Astrocyte (in vitro differentiated cells and primary cell): ENCODE measurements at places on chromosomes 7 and 10. TPM values are rescaled to one million over a fixed set of nuclear protein-coding genes. Genes with fewer than 3 reads are reported as not detected.

Gene RNF133
- 0.30 and 0.41 TPM in 2 replicates for total RNA-seq

DNA sequence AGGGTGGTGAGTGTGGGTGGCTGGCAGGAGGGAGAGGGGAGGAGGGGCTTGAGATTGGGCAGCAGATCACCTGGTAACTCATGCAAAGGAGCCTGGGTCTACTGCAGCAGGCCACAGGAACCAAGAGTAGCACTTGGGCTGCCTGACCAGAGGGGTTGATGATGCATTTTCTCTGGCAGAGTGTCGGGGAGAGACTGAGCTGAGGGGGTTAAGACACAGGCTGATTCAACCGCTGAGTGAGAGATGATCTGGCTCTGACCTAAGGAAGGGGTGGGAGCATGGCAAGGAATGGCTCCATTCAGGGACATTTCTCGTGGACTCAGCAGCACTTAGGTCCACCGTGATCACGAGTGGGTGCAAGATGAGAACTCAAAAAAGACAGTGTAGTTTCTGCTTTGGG lies 115.5 kb upstream of the STK17A start:
- peak; percentile 64 for DNase-seq

DNA sequence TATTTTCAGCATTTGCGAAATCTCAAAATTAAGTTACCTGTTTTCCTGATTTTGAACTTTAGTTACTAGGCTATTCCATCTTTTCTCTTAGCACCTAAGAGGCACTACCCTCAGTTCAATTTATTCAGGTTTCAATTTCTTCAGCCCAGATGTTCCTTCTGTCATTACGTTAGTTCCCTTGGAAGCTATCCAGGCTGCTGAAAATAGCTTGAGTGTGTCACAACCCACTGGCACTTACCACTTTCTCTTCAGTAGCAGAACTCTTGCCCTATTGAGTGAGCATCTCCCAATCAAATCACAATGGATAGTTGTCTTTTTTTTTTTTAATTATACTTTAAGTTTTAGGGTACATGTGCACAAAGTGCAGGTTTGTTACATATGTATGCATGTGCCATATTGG lies 332.7 kb upstream of the LRGUK start:
- DNase-seq: no peak

Gene HTR5A
- not detected in 2 replicates for total RNA-seq

- DNase-seq: no peak
Observed at GRCh38 chr7:74412603-74413002, 41.1 kb upstream of the GTF2IRD1 start.

DNA sequence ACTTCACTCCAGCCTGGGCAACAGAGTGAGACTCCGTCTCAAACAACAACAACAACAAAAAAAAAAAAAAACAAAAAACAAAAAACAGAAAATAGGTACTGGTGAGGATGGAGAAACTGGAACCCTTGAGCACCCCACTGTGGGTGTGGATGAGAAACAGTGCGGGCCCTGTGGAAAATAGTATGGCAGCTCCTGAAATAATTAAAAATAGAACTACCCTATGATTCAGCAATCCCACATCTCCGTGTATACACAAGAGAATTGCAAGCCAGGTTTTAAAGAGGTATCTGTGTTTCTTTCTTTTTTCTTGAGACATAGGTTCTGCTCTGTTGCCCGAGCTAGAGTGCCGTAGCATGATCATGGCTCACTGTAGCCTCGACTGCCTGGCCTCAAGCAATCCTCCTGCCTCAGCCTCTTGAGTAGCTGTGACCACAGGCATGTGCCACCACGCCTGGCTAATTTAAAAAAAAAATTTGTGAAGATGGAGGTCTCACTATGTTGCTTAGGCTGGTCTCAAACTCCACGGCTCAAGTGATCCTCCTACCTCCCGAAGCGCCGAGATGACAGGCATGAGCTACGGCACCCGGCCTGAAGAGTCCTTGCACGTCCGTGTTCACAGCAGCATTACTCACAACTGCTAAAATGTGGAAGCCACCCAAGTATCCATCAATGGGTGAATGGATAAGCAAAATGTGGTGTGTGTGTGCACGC lies 39.5 kb downstream of the EBF3 start:
- DNase-seq: no peak

DNA sequence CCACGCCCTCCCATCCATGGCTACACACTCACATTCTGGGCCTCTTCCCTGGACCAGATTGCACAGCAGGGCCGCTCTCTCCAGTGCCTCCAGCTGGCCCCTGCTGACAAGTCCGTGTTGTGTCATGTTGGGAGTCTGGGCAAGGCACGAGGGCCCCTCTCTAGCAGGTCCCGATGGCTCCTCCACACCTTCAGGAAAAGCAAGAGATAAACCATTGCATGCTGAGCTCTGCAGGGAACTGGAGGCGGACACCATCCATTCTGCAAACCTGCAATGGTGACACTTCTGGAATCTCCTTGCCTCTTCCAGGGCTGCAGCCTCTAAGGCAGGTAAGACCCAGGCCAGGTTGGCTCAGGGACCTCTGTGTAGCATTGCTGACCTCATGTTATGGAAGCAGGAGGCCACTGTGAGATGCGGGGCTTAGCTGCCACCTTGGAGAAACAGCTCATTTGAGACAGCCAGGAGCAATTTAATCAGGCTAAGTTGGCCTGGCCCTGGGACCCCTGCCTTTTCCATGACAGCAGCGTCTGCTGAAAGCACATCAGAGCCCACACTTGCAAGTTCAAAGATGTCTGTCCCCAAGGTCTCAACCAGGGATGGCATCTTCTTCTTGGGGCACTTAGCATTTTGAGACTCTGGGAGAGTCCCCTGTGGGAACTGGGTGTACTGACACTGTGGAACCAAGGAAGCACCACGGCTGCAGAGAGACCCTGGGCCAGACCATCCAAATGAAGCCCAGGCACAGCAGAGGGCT lies 34.2 kb upstream of the LEP start:
- DNase-seq: no peak

- no peak for DNase-seq
Observed at GRCh38 chr10:91238191-91238590, 17.7 kb downstream of the PCGF5 start.

- no peak for DNase-seq
Observed at GRCh38 chr7:52911326-52911725, 124.1 kb upstream of the POM121L12 start.

Gene AGAP3
- total RNA-seq: 123 and 156 TPM in 2 replicates

DNA sequence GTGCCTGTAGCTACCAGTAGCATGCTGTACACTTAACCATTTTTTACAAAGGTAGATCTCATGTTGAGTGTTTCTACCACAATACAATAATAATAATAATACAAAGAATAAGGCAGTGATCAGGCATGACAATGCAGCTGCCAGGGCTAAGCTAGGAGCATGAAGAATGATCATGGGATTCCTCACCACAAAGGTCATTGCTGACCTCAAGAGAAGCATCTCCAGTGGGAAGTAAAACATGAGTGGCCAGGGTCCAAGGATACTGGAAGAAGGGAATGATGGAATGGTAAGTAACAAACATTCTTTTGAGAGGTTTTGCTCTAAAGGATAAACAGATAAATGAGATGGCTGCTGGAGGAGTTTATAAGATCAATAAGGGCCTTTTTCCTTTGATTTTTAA lies 591.1 kb downstream of the TNS3 start:
- DNase-seq: peak; percentile 59

DNA sequence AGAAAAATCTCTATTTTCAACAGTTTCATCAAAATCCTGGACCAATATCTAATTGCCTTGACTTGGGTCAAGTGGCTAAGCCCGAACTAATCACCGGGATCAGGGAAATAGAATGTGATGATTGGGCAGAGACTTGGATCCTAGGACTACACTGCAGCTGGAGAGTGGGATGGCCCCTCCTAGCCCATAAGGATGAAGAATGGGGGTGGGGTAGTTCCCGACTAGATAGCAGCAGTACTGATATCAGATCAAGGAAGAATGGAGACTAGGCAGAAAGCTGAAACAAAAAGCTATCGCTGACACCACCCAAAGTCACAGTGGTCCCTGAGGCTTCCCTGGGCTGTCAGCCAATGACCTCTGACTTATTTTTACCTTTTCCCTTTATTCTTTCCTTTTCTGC lies 160.4 kb upstream of the PHYHIPL start:
- DNase-seq: no peak

Gene SPDYE11
- total RNA-seq: not detected in 2 replicates

Gene FAM241B
- total RNA-seq: 3.1 and 4.4 TPM in 2 replicates

Gene OR2A14
- not detected in 2 replicates for total RNA-seq

DNA sequence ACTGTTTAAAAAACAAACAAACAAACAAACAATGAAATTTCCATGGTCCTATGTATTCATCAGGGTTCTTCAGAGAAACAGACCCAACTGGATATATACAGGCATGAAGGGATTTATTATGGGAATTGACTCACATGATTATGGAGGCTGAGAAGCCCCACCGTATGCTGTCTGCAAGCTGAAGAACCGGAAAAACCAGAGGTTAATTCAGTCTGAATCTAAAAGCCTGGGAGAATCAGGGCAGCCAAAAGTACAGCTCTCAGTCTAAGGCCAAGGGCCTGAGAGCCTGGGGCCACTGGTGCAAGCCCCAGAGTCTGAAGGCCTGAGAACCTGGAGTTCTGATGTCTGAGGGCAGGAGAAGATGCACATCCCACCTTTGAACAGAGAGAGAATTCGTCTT lies 163.5 kb downstream of the MDFIC start:
- DNase-seq: no peak

Gene MACC1
- 0.19 and 2.0 TPM in 2 replicates for total RNA-seq

GRCh38 chr7:150863946-150864345 lies 11.6 kb downstream of the AOC1 start:
- DNase-seq: no peak

DNA sequence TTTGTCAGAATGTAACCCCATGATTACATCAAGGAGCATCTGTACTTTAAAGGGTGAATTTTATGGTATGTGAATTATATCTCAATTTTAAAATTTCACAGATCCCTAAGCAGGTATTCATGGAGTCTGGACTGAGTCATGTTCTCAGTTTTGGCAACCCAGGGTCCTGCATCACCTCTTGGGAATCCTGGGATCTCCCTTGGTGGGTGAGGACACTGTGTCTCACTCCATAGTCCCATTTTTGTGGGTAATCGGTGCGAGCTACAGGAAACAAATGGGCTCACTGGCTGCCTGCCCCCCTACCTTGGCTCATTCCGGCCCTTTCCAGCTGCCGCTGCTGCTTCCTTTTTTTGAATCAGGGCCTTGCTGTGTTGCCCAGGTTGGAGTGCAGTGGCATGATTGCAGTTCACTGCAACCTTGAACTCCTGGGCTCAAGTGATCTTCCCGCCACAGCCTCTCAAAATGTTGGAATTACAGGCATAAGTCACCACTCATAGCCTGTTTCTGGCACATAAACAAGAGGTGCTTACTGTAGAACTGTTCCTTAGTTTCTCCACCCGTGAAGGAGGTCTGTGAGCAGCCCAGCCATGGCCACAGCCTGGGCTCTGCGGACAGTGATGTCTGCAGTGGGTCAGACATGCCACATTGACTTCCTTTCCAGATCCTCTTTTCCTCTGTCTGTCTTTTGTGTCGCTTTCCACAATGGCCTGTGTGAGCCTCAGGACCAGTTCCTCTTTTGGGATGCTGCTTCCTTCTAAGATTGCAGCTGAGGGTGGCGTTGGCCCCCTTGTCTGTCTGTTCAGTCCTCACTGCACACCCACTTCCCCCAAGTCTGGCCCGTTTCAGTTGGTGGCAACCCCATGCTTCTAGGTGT lies 14.5 kb downstream of the PALD1 start:
- peak; percentile 74 for DNase-seq

DNA sequence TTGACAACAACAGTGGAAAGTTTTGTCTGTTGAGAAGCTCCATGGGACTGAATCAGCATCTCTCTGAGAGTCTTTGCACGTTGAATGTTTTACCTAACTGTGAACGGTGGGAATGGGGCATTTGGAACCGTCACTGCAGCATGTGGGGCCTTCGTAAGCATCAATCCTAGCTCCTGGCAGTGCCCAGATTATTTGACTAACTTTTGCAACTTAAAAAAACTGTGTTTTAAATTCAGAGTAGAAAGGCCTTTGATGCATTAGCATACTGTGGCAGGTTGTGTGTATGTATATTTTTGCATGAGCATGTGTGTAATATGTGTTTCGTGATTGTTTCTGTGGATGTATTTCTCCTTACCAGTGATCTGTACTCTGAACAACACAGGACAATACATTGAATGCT lies 194.5 kb downstream of the TCF7L2 start:
- no peak for DNase-seq

GRCh38 chr10:77506517-77507200 lies 130.9 kb downstream of the KCNMA1 start:
- peak; percentile 51 for DNase-seq

GRCh38 chr7:30472784-30473775 lies 5.5 kb downstream of the NOD1 start:
- DNase-seq: peak; percentile 83

DNA sequence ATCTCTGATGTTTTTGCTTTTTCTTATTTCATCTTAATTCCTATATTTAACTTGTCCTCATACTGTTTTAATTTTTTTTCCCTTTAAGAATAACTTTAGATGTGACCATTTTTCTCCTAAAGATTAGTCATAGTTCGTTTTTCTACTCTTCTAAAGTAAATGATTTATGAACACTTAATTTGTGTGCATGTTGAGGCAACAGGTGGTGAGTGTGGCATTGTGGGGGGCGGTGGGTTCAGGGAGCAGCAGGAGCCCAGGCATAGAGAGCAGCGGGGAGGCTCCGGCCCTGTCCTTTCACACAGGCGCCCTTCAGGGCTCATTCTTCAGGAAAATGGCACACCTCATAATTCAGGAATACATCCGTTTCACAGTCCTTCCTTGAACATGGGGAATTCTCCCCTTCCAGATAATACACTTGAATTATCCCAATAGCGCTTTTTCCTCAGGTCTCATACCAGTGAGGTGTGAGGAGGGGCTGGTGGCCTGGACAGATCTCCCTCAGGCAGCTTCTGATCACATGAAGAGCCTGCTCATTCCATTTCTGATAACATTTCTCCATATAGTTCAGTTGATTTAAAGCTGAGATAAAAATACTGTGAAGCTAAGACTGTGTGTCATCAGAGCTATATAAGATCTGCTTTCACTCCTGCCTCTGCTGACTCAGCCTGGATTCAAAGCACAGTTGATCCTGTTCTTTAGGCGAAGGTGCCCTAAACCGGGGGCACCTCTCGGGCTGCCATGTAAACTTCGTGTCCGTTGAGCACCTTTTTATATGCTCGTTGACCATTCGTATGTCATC lies 40.2 kb downstream of the CUL1 start:
- no peak for DNase-seq

- peak; percentile 34 for DNase-seq
Observed at GRCh38 chr7:28956608-28957063, 1.5 kb downstream of the TRIL start.

GRCh38 chr7:22853674-22854157 lies 31.1 kb upstream of the TOMM7 start:
- no peak for DNase-seq

Gene GHRHR
- not detected in 2 replicates for total RNA-seq

DNA sequence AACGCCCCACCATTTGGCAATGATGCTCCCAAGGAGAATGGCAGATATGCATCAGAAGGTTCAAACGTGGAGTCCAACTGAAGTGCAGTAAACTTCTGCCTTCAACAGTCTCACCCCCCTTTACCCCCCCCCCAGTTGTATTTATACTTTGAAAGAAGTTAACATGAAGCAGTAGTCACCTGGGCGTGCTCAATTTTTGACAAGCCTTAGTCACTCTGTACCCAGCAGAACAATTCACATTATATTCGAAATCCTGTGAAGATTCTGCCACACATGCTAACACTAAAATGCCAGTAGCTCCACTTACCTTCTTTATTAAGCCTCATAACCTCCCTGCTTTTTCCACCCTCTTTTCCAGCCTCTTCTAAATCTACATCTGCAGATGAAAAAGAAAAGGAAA lies 894 bp downstream of the ATXN7L1 start:
- no peak for DNase-seq
